ENCODE measurements at places on chromosomes 1 and 21.

DNA sequence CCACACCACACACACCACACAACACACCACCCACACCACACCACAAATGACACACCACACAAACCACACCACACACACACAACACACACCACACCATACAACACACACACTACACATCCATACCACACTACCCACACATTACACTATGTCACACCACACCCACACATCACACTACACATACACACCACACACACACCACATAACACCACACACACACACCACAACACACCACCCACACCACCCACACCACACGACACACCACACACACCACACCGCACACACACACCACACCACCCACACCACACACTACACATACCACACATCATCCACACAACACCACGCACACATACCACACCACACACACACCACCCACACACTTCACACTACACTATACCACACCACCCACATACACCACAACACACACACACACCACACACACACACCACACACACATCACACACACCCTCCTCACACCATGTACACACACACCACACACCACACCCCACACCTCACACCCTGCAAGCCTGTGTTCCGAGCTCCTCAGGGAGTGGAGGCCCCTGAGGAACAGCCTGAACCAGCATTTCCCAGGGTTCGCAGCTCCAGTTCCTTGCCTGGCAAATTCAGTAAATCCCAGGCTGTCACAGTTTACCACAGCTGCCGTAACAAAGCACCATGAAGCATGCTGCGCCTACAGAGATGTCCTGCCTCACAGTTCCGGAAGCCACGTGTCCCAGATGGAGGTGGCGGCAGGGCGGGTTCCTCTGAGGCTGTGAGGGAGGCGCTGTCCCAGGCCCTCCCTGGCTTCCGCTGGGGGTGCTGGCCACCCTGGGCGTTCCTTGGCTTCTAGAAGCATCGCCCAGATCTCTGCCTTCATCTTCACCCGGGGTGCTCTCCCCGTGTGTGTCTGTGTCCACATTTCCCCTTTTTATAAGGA lies 69.8 kb upstream of the ATP5PO start:
- DNase-seq, result no peak

- no peak for DNase-seq
These were observed 3.7 kb upstream of the DVL1 start for GRCh38 chr1:1352786-1353388.

- DNase-seq, result no peak
These were observed 78.3 kb downstream of the NIBAN1 start for GRCh38 chr1:184896000-184896399.

DNA sequence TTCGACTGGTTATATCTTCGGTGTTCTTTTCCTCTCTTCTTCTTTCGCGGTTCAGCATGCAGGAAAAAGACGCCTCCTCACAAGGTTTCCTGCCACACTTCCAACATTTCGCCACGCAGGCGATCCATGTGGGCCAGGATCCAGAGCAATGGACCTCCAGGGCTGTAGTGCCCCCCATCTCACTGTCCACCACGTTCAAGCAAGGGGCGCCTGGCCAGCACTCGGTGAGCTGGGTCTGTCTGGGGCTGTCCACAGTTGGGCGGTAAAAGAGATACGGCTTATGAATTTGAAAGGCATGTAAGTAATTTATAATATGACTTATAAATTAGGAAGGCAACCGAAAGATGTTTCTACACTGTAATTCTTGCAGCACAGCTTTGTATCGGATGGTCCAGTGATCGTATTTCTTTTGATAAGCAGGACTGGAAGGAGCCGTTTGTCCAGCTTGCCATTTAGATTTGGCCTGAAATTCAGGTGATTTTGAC lies 334 bp downstream of the CTH start:
- no peak for DNase-seq

DNA sequence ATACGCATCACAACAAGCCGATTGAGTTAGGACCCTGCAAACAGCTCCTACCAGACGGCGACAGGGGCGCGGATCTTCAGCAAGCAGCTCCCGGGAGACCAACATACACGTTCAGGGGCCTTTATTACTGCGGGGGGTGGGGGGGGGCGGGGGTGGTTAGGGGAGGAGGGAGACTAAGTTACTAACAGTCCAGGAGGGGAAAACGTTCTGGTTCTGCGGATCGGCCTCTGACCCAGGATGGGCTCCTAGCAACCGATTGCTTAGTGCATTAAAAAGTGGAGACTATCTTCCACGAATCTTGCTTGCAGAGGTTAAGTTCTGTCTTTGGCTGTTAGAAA lies 162.0 kb downstream of the RUNX1 start:
- no peak for DNase-seq

GRCh38 chr1:210754878-210755665 lies 378.9 kb downstream of the KCNH1 start:
- DNase-seq, result peak; percentile 38

GRCh38 chr1:204600968-204601367 lies 84.6 kb downstream of the LRRN2 start:
- no peak for DNase-seq

- no peak for DNase-seq
These were observed 643 bp upstream of the MOV10 start for GRCh38 chr1:112673592-112674439.

DNA sequence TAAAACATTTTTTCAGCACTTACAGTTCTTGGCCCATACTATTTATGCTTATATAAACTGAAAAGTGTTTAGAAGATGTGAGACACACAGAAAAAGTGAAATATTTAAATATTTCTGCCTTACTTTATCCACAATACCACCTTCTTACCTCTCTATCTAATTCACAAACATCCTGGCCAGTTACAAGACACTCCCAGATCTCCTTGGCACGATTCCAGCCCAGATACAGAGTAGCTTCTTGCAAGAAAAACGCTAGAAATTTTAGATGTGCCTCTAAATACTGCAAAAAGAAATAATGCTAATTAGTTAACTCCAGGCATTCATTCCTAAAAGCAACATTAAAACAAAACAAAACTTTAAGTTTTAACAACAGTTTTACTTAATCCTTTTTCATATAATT lies 68.4 kb downstream of the USP24 start:
- no peak for DNase-seq

- DNase-seq, result no peak
These were observed 27.1 kb upstream of the ZC3H11B start for GRCh38 chr1:219639876-219640577.

DNA sequence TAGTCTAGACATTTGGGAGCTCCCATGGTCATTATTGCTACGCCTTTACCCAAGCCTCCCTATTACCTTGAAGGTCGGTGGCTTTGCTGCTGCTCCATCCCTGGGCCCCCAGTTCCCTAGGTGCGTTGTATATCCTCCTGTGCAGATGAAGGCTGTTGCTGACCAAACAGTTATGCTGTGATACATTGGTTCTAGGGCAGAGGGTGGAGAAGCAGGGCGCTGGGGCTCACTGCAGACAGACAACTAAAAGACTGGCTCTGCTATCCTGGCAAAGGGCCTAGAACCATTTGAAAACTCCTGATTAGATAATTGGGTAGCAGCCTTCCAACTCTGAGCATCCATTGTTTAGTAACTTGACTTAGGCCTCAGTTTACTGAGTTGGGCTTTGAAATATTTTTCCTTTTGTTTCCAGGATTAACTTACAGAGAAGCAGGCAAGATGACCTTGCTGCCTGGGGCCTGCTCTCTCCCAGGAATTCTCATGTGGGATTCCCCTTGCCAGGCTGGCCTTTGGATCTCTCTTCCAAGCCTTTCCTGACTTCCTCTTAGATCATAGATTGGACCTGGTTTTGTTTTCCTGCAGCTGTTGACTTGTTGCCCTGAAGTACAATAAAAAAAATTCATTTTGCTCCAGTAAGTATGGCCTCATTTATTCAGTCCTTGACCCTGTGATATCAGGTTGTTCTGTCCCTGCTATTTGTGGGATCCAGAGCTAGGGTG lies 15.5 kb downstream of the CHI3L2 start:
- no peak for DNase-seq

DNA sequence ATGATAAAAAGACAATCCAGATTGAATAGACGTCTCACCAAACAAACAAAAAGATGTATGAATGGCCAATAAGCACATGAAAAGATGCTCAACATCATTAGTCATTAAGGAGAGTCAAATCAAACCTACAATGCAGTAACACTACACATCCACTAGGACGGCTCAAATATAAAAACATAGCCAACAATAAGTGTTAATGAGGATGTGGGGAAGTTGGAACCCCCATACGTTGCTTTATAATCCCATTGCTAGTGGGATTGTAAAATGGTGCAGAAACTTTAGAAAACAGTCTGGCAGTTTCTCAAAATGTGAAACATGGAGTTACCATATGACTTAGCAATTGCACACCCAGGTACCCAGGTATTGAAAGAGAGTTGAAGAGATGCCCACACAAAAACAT lies 14.7 kb upstream of the IL24 start:
- DNase-seq, result no peak

GRCh38 chr1:7648761-7649384 lies 122.2 kb upstream of the VAMP3 start:
- no peak for DNase-seq

DNA sequence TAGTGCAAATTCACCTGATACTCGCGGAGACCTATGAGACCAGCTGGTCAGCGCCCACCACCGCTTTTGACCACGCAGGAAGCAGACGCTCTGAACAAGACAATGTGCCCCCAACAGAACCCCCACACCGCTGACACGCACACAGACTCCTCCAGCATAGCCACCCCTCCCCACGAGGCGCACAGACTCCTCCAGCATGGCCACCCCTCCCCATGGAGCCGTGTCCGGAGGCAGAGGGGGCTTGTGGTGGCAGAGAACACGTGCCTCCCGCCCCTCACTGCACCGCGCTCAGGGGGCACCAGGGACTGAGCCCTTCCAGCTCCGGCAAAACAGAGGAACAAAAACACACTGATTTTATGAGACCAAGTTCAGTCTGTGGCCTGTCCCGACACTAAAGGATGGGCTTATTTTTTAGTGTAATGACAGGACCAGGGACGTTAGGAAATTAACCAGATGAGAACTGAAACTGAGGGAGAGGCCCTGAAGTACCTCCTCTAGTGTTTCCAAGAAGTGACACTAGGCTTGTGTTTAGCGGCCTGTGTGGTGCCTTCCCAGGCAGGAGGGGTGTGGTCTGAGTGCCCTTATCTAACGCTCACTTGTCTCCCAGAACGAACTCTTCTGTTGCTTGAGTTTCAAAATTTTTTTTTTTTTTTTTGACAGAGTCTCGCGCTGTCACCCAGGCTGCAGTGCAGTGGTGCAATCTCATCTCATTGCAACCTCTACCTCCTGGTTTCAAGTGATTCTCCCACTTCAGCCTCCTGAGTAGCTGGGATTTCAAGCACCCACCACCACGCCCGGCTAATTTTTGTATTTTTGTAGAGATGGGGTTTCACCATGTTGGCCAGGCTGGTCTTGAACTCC lies 10.0 kb upstream of the AGPAT3 start:
- DNase-seq, result no peak

DNA sequence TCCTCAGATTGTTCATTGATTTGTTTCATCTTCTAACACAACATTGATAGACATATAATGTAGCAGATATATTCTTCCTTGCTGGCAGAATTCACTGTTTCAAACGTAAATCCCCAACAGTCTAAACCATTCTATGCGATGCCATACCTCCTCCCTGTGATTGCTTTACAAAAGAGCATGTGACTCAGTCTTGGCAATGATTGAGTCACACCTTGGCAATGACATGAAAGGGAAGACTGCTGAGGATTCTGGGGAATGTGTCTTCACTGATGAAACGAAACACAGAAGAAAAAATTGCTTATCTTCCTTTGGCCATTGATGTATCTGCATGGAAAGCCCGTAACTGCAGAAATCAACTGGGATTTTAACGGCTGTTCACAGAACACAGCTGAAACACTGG lies 409.6 kb upstream of the ZRANB2 start:
- DNase-seq, result no peak

GRCh38 chr1:59528471-59528870 lies 231.6 kb downstream of the FGGY start:
- DNase-seq, result no peak

GRCh38 chr1:93033785-93034184 lies 45.3 kb upstream of the MTF2 start:
- no peak for DNase-seq

DNA sequence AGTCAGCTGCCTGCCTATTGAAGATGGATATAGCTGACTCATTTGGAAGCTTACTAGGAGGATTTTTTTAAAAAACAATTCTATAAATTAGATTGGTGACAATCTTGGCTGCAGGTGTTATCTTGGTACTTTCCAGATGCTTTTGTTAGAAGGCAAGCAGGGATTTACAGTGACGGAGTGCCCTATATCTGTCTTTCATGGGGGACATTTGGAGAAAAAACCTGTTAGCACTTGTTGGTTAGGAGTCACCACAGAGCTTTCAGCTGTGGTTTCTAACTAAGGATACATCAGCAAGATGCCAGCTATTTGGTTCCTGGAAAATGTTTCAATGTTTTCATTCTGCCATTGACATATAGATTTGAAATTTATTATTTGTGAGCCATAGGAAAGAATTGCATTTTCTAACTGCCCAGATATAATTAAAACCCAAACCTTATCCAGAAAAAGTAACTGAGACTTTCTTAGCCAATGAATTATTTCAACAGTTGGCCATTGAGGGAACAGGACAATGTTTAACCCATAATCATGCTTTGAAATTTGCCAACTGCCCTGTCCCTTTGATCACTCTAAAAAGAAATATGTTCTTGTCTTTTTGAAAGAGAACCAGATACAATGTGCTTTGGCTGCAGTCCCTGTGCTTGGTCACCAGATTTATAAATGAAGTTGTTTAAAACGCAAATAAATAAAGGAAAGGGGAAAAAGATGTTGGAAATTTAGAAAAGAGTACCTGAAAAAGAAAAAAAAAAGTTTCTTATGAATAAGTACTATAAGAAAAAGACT lies 761.0 kb upstream of the CXADR start:
- DNase-seq, result no peak

- no peak for DNase-seq
These were observed 660.6 kb upstream of the B3GALT2 start for GRCh38 chr1:193846876-193847604.

- DNase-seq, result no peak
These were observed 736 bp upstream of the ZMPSTE24 start for GRCh38 chr1:40257313-40257687.

Measured in NCI-H2081 treated with DMSO at 0.1 percent for 48 hours (cell line).